ENCODE measurements at places on chromosomes 7 and 10.

GRCh38 chr10:128540128-128540762 is 414.0 kb upstream of the MKI67 start:
- DNase-seq, result no peak

GRCh38 chr7:158702944-158703343 is 1.7 kb downstream of the NCAPG2 start:
- no peak for DNase-seq

DNA sequence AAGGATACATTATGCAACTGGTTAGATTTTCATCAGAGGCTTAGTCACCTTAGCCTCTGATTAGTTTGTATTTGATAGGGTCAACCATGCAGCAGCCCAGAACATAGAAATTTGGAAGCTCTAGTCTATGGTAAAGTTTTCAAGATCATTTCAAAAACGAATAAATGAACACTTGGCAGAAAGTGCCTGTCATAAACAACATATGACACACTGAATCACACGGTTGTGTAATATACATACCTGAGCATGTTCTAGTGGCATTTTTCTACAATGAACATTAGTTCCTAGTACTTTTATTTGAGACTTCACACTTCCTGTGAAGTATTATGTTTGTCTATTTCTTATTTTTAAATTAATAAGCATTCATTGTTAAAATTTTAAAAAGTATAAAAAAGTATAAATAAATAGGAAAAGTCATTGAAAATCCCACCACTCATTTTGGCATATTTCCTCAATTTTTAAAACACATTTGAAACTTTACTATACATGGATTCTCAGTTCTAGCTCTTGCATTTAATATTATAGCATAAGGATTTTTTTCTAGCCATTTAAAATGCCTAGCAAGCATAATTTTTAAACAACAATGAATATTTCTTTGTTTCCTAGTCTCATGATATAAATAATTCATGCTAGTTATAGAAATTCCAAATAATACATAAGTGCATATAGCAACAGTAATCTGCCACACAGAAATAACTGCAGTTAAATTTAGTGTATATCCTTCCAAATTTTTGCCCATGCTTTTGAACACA is 25.7 kb upstream of the PRPS1L1 start:
- no peak for DNase-seq

DNA sequence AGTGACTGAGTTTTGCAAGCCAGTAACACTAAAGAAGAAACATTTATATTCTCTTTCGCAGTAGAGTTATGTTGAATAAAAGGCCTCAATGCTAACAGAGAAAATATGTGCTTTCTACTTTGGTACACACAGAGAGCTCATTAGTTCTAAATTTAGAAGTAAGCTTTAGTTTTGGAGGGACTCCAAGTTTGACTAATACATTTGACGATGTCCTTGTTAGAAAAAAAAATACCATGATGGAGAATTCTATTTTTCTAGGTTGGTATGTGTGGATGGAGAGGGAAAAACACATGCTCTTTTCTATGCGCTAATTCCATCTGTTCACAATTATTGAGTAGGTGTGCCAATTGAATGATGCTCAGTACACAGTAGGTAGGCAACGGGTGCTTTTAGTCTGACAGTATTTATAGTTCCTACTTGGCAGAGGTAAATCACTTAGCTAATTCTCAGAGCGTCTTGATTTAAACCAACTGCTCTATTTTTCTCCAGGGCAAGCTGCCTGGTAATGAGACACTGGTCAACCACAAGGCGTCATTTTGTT is 327.2 kb upstream of the AKR1E2 start:
- no peak for DNase-seq

GRCh38 chr7:149817836-149818535 is 20.2 kb upstream of the ZNF862 start:
- no peak for DNase-seq

DNA sequence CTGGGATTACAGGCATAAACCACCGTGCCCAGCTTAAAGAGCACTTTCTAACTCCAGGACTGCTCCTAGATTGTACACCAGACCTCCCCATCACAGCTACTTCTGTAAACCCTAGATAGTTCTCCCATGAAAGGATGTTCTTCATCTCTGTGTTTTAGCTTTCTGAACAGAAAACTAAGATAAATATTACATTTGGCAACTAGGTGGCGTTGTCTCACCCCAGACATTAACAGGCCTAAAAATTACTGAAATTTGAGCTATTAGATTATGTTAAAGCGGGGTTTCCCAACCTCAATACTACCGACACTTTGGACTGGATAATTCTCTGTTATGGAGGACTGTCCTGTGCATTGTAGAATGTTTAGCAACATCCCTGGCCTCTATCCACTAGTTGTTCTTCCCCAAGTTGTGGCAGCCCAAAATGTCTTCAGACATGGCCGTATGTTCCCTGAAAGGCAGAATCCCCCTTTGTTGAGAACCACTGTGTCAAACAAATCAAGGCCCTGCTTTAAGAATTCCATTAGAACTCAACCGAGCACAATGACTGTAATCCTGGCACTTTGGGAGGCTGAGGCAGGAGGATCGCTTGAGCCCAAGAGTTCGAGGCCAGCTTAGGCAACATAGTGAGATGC is 19.1 kb downstream of the ATOH7 start:
- DNase-seq, result no peak

- DNase-seq, result no peak
Observed at GRCh38 chr7:38330861-38331621, 57.6 kb upstream of the TARP start.

DNA sequence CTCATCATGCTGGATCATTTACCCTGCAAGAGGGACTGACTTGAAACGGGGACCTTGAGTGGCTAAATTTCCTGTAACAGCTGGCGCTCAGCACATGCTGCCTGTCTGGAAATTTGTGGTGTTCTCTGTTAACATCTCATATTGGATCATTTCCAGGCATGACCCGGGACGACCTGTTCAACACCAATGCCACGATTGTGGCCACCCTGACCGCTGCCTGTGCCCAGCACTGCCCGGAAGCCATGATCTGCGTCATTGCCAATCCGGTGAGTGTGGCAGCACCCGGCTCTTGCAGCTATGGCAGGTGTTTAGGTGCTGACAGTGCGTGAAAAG is 9.9 kb downstream of the MDH2 start:
- no peak for DNase-seq

GRCh38 chr10:31697271-31698180 is 231.1 kb downstream of the ARHGAP12 start:
- no peak for DNase-seq

DNA sequence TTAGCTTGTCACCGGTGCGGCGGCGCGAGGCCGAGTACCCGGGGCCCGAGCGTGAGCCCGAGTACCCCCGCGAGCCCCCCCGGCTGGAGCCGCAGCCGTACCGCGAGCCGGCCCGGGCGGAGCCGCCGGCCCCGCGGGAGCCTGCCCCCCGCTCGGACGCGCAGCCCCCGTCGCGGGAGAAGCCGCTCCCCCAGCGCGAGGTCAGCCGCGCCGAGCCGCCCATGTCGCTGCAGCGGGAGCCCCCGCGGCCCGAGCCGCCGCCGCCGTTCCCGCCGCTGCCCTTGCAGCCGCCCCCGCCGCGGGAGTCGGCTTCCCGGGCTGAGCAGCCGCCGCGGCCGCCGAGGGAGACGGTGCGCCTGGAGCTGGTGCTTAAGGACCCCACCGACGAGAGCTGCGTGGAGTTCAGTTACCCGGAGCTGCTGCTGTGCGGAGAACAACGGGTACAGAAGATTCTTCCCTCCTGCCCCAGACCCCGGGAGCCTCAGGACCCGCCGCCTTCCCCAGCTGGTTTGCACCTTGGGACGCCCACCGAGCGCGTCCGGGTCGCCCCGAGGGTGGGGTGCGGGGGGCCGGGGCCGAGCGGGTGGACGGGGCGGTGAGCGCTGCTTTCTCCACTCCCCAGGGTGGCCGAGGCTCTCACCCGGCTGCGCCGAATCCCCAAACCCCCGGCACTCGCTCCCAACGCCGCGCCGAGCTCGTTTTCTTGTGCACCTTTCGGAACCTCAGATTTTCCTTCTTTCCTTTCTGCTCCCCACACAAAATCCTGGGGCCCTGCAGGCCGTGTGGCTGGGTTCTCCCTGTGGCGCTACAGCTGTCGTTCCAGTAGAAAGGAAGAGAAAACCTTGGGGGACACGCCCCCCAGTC is 708 bp downstream of the UBN2 start:
- DNase-seq, result no peak

GRCh38 chr10:73998623-73998928 is 660 bp downstream of the VCL start:
- DNase-seq, result no peak

GRCh38 chr7:40057292-40057691 is 77.1 kb downstream of the MPLKIP start:
- DNase-seq, result no peak

DNA sequence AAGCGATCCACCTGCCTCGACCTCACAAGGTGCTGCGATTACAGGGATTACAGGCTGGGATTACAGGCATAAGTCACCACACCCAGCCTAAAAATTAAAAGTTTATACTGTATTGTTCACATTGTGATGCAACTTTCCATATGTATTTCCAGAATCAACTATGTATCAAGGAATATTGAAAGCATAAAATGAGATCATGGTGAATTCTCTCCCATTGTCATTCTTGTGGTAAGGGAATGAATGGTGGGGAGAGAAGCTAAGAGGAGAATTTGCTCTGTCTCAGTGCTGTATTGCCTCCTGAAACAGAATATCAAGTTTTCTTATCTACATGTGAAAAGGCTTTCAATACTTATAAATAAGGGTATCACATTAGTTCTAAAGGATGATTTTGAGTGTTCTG is 81.7 kb downstream of the CD36 start:
- DNase-seq, result no peak

DNA sequence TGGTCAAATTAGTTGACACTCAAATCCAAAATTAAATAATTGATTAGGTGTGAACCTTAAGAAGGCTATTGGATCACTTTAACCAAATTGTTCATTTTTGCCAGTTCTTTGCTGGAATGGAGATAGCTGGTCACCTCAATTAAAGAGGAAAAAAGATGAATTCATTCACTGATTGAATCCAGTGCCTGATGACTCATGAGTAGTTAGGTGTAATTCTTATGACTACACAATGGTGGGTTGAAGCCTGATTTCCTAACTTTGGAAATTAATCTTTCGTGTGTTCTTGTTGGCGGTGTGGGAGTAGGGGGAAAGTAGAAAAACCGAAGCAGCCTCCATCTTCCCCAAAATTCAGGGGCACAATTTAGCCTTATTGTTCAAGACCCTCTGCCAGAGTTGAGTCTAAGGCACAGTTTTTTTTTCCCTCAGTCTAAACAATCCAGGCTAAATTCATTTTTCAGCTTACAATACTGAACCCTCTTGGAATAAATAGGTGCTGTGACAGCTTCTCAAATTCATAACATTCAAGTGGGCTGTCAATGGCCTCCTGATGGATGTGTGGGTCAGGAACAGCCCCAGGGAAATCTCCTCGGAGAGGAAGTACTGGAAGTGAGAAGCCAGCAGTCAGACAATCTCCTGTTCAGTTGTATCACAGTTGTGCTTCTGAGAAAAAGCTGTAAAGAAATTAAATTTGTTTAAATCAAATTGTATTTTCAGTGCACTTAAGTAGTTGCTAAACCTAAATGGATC is 356.6 kb downstream of the BBS9 start:
- no peak for DNase-seq

All from activated CD4-positive, alpha-beta T cell treated with anti-CD3 and anti-CD28 coated beads for 1 hour (primary cell).